ENCODE measurements at places on chromosomes 2 and 18.

DNA sequence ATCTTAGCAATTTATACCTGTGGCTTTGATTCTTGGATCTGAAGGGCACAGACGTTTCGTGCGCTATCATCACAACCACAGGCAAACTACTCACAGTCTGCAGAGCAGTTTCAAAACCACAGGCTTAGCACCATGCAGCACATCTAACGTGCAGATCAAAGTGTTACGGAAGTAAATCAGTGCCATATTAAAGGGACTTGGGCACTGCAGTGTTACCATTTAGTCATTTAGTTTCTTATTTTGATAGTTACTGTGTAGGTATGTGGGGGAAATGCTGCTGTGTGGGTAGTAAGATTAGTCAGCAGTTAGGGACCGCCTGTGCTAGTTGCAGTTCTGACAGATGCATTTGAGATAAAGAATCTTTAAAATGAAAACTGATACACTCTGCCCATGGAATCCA is 384.0 kb downstream of the NBAS start:
- no peak for DNase-seq

GRCh38 chr2:197308996-197309690 is 1.4 kb downstream of the ANKRD44 start:
- no peak for DNase-seq

DNA sequence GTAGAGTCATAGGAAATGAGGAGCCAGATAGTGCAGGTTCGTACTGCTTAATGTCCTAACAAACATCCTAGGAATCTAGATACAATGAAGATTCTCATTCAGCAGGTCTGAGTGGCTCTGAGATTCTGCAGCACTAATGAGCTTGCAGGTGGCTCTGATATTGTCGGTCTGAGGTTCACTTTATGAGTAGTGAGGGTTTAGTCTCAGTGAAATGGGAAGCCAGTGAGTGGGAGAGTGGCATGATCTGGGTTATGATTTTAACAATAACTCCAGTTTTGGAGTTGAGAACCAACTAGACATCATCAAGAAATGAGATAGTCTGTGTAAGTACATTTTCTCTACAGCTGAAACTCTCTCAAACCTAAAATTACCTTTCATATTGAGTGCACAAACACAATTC is 166.8 kb upstream of the SP5 start:
- no peak for DNase-seq

DNA sequence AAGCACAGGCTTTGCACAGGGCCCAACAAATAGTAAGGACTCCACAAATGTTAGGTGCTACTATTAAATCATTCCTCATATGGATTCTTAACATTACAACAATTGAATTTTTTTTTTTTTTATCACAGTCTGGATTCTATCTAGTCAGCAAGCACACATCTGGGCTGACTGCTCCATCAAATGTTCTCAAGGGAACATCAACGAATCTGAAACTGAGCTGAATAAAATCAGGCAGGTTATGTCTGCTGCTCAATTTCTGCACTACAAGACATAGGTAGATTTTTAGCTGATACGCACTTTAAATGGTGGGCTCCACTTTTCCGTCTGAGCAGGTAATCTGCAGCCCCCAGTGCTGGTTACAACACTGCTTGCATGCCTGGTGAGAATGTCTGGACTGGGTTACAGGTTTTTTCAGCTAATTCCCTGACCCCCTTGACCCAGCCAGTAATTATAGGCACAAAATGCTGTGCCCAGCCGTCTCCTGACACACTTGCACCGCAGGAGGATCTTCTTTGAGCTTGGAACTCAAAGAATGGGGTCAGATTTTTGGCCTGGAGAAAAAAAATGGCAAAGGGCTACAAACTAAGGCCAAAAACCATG is 44.6 kb downstream of the ADD2 start:
- DNase-seq, result no peak

DNA sequence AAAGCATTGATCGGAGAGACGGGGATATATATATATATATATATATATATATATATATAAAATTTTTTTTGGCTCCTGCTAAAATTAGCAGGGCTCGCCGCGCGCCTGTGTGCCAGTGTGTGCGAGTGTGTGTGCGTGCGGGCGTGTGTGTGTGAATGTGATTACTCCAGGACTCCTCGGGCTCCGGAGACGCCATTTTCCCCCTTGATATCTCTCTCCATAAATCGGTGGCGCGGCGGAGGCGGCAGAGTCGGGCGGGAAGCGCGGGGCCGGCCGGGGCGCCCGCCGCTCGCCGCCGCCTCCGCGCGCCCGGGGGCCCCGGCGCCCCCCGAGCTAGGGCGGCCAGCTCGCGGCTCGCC is 795 bp upstream of the SETBP1 start:
- DNase-seq, result peak; percentile 82

- DNase-seq, result peak; percentile 3
Observed at GRCh38 chr18:79241755-79242154, 154.0 kb upstream of the NFATC1 start.

DNA sequence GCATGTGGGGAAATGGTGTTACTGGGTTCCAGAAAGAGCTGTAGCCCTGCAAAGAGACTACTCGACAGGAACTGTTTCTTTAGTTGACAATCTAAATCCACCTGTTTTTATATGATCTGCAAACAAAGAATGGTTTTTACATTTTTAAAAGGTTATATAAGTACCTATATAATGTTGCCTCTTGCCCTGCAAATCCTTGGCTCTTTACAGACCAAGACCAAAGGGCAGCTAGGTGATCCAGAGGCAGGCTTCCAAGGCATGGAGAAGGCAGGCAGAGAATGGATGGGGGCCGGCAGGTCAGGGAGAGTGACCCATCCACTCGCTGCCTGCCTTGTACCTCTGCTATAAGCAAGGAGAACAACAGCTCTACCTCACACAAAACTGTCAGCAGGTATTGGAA is 173.6 kb downstream of the ANTXR1 start:
- DNase-seq, result no peak

GRCh38 chr18:71322201-71322600 is 1033.4 kb downstream of the SOCS6 start:
- DNase-seq, result no peak

Data from NCI-H1417 (cell line).